ENCODE measurements at places on chromosomes 5 and 9.

- DNase-seq: no peak
Measured at GRCh38 chr9:113446323-113446740, 17.2 kb upstream of the RGS3 start.

GRCh38 chr5:113202746-113203716 lies 226.4 kb downstream of the DCP2 start:
- no peak for DNase-seq

DNA sequence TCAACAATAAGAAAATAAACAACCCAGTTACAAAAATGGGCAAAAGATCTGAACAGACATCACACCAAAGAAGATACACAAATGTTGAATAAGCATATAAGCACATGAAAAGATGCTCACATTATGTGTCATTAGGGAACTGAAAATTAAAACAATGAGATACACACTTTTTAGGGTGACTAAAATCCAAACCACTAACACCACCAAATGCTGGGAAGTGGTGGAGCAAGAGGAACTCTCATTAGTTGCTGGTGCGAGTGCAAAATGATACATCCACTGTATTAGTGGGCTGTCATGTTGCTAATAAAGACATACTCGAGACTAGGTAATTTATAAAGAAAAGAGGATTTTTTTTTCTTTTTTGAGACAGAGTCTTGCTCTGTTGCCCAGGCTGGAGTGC lies 329.1 kb downstream of the TMEM38B start:
- DNase-seq: no peak

DNA sequence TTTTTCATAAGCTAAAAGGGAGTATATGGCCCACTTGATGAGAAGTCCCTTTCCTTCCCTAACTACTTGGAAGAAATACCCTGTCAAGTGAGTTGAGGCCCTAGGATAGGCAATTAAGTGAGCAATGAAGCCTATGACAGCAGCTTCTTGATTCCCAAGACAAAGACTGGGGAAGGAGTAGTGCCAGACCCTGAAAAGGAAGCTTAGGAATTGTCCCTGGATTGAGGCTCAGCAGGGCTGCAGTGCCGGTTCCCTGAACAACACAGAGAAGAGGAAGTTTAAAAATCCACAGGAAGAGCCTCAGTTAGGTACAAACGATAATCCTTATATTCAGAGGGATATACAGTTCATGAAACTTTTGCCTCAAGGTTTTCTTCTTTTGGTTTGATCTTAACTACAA lies 61.8 kb upstream of the RAD23B start:
- no peak for DNase-seq

DNA sequence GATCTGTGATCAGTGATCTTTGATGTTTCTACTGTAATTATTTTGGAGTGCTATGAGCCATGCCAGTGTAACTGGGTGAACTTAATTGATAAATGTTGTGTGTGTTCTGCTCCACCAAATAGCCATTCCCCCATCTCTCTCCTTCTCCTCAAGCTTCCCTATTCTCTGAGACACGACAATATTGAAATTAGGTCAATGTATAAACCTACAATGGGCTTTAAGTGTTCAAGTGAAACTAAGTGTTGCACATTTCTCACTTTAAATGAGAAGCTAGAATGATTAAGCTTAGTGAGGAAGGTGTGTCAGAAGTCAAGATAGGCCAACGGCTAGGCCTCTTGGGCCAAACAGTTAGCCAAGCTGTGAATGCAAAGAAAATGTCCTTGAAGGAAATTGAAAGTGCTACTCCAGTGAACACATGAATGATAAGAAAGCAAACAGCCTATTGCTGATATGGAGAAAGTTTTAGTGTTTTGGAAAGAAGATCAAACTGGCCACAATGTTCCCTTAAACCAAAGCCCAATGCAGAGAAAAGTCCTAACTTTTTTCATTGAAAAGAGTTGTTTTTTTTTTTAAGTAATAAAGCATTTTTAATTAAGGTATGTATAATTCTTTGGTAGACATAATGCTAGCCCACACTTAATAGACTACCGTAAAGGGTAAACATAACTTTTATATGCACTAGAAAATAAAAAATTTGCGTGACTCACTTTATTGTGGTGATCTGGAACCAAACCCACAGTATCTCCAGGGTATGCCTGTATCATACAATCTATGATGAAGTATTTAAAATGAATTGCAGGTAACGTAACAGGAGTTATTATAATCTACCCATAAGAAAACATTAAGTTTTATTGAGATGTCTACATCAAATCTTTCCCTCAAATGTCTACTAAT lies 42.5 kb upstream of the ALDH1A1 start:
- DNase-seq: no peak

DNA sequence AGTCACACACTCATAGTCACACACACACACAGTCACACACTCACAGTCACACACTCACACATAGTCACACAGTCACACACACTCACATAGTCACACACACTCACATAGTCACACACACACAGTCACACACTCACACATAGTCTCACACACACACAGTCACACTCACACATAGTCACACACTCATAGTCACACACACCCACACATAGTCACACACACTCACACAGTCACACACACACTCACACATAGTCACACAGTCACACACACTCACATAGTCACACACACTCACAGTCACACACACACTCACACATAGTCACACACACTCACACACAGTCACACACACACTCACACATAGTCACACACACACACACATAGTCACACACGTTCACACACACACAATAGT lies 4.1 kb downstream of the OLFM1 start:
- DNase-seq: no peak

GRCh38 chr9:128940271-128940921 lies 7.0 kb downstream of the DOLK start:
- no peak for DNase-seq

GRCh38 chr5:176712546-176713304 lies 65.4 kb downstream of the TSPAN17 start:
- no peak for DNase-seq

DNA sequence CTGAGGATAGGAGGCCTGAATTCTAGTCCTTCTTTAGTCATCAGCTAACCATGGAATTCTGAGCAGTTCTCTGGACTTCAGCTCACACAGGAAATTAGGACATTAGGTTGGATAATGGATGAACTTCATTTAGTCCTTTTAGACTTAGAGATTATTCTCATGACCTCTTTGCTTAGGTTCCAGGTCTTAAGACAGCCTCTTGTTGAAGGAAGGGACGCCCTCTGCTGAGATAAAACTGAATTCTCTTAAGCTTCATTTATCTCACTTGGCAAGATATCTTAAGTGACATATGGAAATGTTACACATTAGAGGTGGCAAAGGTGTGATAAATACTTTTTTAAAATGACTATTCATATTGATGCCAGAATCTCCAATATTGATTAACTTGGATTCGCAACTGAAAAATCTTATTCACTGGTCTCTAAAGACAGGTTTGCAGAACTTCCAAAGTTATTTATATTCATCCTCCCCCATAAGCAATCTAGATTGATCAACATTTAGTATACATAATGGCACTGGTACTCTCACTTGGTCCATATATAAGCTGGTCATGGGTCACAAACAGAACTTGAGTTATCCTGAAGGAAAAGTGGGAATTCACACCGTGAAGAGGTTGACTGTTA lies 16.9 kb upstream of the ZNF366 start:
- DNase-seq: peak; percentile 54

GRCh38 chr9:120394058-120394669 lies 185.8 kb downstream of the CDK5RAP2 start:
- DNase-seq: no peak

DNA sequence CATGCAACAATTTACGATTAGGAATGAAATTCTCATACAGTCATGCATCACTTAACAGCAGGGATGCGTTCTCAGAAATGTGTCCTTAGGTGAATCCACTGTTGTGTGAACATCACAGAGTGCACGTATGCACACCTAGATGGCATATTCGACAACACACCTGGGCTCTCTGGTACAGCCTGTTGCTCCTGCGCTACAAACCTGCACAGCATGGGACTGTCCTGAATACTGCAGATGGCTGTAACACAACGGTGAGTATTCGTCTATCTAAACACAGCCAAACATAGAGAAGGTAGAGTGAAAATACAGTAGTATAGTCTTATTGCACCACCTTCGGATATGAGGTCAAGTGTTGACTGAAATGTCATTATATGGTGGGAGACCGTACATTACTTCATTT lies 44.0 kb upstream of the LCP2 start:
- DNase-seq: no peak

- peak; percentile 56 for DNase-seq
Measured at GRCh38 chr9:129208207-129209032, 30.4 kb upstream of the IER5L start.

DNA sequence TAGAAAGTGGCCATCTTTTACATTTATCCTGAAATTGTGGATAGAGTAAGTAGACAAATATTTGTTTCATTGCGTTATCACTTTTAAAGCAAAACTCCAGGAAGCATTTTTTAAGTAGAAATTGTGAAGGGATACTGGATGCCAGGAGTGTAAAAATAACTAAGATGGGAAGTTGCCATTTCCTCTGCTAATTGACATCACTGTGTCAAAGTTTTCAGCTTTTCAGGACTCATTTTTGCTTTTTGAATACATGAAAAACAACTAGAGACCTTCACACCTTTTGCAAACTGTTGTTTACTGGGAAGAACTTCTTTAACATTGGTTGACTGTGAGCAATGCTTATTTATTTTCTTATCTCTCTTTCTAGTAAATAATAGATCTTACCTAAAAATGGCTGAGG lies 337.5 kb downstream of the NR2F1-AS1 start:
- no peak for DNase-seq

- DNase-seq: no peak
Measured at GRCh38 chr5:75460942-75461610, 50.4 kb downstream of the CERT1 start.

DNA sequence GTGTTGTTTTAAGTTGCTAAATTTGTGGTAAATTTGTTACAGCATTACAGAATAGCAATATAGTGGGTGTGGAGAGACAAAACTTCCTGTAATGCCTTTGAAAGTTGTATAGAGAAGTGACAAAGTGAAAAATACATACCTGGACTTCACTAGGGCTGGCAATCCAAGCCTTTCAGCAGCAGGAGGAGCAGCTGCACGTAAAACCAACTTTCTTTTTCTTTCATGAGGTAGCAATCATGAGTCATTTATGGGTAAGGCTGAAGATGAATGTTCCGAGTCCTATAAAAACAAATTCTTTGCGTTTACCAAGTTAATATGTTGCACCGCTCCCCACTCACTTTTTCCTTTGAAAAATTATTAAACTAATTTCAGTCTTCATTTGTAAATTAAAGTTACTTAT lies 1138.2 kb downstream of the TAF11L14 start:
- DNase-seq: no peak

GRCh38 chr5:138051441-138052296 lies 18.8 kb upstream of the FAM13B start:
- no peak for DNase-seq

DNA sequence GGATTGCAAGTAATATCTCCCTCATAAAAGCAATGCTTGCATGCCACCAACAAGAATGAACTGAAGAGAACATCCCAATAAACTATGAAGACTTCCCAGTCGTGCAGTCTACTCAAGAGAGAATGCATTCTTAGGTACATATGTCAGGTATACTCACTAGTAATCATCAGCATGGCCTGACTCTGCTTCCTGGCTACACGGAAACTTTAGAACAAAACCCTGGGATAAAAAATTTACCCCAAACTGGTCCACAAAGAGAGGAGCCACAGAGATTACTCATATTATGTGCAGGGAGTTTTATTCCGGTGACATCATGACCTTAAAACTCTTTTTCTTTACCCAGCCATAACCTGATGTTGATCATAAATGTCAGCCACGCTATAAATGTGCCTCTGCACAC lies 57.5 kb upstream of the PAPPA start:
- no peak for DNase-seq

DNA sequence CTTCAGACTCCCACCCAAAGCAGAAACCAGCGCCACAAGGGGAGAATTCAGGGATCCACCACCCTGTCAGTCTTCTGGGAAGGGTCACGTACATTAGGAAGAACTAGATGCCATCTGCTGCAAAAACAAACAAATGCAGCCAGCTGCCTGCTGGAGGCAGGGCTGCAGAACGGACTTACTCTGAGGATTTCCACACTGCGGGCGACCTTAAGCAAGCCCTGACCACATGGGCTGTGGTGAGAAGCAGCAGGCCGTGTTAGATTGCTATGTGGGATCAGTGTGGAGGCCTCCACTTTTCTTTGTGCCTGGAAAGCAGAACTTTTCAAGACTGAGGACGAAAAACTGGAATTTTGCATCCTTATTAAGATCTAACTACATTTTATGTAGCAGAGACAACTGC lies 13.4 kb upstream of the LTC4S start:
- no peak for DNase-seq

DNA sequence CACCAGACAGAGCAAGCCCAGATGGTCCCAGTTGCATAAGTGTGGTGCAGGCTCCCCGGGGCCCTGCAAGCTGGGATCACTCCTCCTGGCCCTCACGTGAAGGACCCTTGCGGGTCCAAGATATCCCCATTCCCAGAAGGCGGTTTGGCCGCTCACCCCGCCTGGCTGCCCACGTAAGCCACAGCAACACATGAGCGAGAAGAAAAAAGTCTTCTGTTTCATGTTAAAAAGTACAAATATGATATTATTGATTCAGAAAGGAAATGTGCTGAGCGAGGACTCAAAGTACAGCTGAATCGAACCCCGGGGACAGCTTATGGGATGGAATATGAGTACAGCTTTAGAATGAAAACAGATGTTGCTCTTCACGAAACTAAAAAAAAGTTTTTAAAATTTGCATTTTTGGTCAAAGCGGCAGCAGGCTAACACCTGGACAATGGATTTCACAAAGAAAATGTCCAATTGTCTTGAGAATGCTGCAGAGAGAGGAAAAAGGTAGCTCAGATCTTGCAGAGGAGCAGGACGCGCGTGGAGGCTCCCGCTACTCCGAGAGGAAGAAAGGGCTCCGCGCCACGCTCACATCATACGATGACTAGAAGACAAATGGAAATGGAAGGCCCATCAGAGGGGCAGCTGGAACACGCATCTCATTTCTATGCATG lies 427.6 kb downstream of the IRX1 start:
- DNase-seq: no peak

DNA sequence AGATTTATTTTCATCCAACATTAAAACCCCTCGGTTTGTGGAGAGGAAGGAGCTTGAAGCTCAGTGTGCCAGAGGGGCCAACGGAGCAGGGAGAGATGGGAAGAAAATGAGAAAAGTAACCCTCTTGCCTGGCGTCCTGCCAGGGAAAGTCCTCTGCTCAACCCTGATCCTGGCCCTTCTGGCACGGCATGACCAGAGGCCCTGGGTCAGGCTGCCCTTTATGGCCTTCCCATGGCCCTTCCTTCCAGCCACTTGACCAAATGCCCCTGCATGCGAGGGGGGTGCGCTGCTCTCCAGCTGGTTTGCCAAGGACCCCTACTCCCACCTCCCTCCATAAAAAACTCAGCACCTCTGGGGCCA lies 43.8 kb downstream of the SPRY4 start:
- DNase-seq: no peak

DNA sequence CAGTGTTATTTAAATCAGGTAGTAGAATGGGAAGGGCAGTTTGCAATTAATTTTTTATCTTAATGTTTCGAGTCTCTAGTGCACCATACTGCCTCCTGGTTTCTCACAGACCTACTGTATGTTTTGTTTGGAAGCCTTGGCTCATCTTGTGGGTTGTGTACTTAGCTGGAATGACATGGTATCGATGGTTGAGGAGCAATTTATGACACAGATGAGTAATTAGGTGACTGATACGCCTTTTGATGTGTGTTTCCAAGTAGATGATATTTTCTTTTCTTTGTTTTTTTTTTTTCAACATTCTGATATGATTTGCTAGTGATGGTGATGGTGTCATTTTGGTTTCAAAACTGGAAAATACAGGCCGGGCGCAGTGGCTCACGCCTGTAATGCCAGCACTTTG lies 16.1 kb downstream of the BASP1 start:
- DNase-seq: no peak
